Renal pelvis (tissue), 12 donors: ENCODE measurements at places on chromosomes 11 and 22.
A peak's percentile ranks its signal among the peaks of the same experiment; 100 is the strongest.

DNA sequence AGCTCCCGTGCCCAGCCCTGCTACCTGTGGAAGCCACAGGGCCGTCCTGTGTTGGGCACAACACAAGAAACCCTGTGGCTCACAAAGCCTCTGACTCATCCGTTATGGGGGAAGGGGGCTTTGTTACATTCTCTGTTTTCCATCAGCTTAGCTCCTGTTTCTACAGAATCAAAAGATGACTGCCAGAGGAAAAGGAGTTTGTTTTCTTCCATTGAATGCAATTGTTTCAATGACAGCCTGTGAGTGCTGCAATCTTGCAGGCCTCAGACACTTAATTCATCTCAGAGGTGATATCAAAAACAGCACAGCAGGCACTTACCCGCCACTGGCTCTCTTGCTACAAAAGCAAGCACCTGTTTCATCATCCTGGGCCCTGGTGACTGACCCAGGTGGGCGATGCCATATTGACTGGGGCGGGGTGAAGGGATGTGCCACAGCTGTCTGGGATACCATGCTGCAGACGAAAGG lies 194.3 kb downstream of the OPCML start:
- no peak for DNase-seq

- no peak for DNase-seq
These were observed 2.9 kb upstream of the HTATIP2 start for GRCh38 chr11:20360650-20361049.

GRCh38 chr11:78698612-78699011 lies 123.9 kb upstream of the NARS2 start:
- no peak for DNase-seq

GRCh38 chr11:75535071-75535470 lies 9.3 kb upstream of the GDPD5 start:
- no peak for DNase-seq

- no peak for DNase-seq
These were observed at the start of gene ASCL2 for GRCh38 chr11:2270322-2271076. Gene ASCL2 (minus strand): TSS chr11:2270588. CDS start chr11:2270332, 256 bp downstream.

DNA sequence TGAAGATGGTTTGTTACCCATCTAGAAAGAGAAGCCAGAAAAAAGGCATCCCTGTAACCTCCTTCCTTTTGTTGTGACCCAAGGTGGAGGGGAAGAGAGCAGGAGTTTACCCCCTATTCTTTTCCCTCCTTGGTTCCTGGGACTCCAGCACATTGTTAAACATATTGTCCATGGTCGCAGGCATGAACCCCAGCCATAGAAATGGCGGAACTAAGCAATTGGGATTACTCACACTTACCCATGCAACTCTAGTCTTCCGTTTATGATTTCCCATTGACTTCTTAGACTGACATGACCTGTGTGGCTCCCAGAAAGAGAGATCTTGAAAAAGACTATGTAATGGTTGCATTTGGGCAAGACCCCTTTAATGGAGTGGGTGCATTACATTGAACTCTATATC lies 45.4 kb downstream of the OR4C46 start:
- DNase-seq: no peak

DNA sequence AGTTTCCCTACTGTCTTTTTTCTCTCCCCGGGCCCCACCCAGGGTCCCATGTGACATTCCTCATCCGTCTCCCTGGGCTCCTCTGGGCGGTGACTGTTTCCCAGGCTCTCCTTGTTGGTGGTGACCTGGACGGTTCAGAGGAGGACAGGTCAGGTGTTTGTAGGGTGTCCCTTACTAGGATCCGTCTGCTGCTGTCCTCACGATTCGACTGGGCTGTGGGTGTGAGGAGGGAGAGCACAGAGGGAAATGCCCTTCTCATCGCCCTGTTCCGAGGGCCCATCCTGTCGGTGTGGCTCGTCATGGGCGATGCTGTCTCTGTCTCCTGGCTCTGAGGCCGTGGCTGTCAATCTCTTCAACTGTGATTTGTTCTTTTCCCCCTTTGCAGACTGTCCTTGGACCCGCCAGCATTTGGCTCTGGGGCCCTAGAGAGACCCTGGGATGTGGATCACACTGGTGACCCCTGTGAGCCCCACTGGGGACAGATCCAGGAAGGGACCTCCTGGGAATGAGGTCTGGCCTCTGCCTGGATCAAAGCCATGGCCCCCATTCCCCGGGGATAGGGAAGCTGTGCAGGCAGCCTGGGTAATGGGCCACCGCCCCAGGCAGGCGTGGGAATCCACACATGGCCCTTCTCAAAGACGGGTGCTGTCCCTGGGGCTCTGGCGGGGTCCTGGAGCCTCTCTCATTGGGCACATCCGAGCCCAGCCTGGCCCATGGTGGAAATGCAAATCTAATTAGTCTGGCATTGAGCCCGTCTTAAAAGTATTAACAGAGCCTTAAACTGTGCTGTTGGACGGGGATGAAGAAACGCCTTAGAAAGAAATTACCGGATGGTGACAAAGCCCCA lies 46.8 kb upstream of the KCNQ1OT1 start:
- no peak for DNase-seq

- DNase-seq: no peak
These were observed 140.3 kb downstream of the CADM1 start for GRCh38 chr11:115363921-115364320.

GRCh38 chr11:32231909-32232493 lies 141.1 kb downstream of the RCN1 start:
- DNase-seq: no peak

- DNase-seq: peak; percentile 62
These were observed 168.9 kb downstream of the MN1 start for GRCh38 chr22:27632451-27633295.

GRCh38 chr11:26878959-26879581 lies 114.8 kb upstream of the FIBIN start:
- no peak for DNase-seq

DNA sequence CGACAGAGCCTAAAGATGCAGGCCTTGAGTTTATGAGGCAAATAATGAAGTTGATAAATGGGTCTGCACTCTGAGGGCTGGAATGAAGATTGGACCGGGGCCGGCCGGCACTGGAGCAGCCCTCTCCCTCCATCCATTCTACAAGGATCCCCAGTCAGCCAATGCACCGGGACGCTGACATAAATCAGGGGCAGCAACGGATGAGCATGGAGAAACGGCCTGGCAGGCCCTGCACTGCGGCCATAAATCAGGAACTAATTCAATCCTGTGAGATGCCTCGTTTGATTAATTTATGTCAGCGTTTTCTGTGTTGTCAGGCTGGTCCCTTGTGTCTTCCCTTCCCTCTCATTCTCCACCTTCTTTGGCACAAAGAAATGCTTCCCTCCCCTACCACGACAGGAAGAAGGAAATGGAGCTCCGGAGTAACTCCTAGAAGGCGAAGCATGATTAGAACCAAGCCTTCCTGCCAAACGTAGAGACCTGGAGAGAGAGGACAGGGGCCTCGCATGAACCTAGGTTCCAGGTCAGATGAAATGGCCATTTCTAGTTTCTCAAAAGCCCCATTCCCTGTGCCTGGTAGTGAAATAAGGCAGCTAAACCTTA lies 358.4 kb downstream of the OPCML start:
- peak; percentile 42 for DNase-seq

GRCh38 chr11:11396301-11397035 lies 43.4 kb upstream of the CSNK2A3 start:
- DNase-seq: no peak

GRCh38 chr11:34203377-34203871 lies 98.0 kb downstream of the NAT10 start:
- no peak for DNase-seq

DNA sequence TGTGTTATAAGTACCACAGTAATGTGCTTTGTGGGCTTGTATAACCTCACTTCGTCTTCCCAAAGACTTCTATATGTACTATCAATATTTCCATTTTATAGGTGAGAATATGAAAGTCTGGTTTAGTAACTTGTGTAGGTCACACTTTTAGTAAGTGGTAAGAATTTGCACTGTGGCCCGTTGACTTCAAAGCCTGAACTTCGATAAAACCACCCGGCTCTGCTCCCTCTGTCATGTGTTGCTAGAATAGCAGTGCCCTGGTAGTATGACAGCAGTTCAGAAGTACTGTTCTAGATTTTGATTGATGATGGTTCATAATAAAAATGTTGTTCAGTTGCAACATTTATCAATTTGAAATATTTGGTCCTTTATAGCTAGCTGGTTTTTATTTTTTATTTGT lies 110.2 kb upstream of the SORL1-AS1 start:
- DNase-seq: no peak

DNA sequence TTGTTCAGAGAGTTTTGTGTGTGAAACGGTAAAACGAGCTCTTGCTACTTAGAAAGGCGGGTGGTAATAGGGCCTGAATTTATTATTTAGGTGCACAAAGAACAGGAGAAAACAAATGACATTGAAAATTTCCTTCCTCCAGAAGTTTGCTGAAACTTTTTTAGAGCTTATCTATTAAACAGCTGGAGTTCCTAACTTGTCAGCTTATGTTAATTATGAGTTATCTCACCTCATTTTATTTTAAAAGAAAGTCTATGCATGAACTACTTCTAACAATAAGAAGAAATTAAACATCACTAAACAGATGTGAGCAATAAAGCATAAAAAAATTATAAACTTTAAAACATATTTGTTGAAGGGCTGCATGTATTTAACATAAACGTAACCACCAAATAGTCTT lies 373.9 kb upstream of the ANO3 start:
- no peak for DNase-seq

- DNase-seq: no peak
These were observed 10.7 kb upstream of the SESN3 start for GRCh38 chr11:95241681-95242081.

- peak; percentile 82 for DNase-seq
These were observed 85.0 kb upstream of the EIF3D start for GRCh38 chr22:36613958-36614357.

DNA sequence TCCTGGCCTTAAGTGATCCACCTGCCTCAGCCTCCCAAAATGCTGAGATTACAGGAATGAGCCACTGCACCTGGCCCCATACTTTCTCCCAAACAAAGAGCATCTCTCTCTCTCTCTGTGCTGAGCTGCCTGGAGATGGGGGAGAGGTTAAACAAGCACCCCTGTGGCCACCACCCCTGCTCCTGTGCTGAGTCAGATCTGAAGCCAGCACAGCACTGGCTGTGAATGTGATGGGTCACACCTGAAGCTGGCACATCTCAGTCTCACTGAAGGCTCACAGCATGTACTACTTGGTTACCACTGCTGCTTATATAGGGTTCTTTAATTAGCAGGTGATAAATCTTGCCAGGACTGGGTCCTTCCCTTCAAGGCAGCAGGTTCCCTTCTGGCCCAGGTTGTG lies 10.8 kb upstream of the WEE1 start:
- DNase-seq: no peak

GRCh38 chr11:35144806-35145205 lies 5.8 kb downstream of the CD44 start:
- DNase-seq: no peak
